ENCODE measurements at places on chromosomes 1 and 21.

DNA sequence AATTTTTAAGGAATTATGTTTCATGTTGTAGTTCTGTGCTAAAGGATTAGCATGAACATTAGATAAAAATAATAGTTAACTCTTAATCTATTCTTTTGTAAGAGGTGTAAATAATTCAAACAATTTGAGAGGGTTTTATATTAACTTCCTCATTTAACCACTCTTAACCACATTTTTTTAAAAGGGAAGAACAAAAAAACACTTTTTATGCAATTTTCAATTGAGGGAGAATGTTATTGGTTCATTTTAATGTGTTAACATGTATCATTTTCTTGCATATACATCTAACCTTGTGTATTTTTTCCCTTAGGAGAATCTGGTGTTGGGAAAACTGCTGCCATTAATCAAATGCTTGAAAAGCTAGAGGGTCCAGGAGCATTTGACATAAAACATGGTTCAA is 169.0 kb downstream of the LBR start:
- no peak for DNase-seq

DNA sequence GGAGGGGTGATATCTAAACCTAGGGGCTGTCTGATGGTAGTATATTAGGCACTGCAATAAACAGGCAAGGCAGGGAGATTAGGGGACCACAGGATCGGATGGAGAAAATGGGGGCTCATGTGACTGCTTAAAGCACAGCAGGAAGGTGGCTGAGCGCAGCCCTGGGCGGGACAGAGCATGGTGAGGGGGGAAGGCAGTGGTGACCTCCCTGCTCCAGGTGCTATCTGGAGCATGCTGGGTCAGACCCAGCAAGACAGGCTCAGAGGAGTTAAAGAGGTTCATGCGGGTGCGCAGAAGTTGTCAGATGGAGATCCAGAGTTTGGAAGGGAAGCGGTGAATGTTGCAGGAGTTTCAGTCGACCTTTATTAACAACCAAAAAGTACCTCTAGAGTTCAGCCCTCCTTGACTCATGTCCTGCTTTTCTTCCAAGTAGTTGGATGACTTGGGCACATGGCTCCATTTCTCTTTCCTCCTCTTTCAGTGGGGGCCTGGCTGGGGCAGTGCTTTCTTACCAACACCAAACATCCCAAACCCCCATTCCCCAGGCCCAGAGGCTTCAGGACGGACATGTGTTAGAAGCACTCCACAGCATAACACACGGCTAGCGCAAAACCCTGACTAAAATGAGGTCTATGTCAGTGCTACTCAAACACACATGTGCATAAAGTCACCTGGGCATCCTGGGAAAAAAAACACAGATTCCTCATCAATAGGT is 41.5 kb downstream of the CAPN9 start:
- DNase-seq = no peak

DNA sequence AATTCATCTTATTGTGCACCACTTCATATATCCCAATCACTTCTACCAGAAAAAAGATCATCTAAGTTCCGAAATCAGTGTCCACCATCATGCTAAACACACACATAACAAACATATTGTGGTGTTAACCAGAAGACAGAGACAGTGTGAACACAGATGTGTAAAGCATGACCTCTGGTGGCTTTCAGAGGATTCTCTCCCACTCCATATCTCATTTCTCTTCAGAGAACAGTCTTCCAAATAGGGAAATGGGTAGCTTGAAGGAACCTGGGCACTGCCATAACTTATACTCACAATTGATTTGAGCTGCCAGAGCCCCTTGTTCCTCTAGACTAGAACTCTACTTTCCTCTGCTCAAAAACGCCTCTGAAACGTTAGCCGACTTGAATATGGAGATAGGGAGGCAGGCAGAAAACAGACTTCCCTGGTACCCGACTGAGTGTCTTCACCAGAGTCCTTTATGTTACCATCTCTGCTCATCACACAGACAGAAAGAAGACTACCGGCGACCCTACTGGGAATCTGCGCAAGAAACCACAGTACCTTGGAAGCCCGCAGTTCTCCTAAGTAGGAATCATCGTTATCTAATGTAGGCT is 1.8 kb upstream of the ELAPOR1 start:
- no peak for DNase-seq

- no peak for DNase-seq
Measured at GRCh38 chr1:31587720-31588423, 11.6 kb downstream of the TINAGL1 start.

GRCh38 chr1:40620150-40620549 is 45.3 kb downstream of the RIMS3 start:
- DNase-seq = no peak

GRCh38 chr21:41121785-41122415 is 46.1 kb upstream of the BACE2 start:
- DNase-seq = peak; percentile 14

DNA sequence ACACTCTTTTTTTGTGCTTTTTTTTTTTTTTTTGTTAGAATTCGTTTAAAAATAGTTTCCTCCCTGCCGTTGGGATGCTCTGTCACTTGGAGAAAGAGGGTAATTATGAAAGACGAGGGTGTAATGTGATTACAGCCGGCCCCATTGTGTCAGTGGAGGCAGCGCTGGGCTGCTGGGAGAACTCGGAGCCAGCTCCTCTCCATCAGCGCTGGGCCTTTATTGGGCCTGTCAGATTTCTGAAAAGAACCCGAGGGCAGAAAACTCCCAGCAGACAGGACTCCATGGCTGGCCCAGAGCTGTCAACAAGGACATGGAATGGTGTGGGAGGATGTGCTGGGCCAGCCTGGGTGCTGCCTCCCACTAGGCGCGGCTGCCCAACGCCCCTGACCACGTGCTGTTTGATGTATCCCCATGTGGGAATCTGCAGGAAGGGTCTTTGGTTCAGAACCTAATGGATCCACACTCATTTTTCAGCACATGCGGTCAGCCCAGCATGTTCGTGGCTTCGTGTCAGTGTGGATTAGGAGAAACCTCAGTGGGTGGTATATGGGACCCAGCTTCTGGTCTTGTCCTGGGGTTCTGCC is 222.6 kb upstream of the KIAA0040 start:
- DNase-seq = no peak

DNA sequence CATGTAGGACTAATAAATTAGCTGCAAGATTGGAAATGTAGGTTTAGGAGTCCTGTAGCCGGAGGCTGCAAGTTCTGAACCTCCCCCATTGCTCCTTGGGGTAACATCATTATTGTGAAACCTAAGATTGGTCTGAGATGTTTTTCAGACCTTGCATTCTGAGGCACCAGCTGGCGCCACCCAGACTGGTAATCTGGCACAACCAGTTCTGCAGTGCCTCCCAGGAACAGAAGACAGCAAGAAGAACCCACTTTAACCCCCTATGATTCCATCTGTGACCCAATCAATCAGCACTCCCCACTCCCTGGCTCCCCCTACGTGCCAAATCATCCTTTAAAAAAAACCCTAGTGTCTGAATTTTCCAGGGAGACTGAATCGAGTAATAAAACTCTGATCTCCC is 11.6 kb upstream of the DNAJC6 start:
- DNase-seq = no peak

DNA sequence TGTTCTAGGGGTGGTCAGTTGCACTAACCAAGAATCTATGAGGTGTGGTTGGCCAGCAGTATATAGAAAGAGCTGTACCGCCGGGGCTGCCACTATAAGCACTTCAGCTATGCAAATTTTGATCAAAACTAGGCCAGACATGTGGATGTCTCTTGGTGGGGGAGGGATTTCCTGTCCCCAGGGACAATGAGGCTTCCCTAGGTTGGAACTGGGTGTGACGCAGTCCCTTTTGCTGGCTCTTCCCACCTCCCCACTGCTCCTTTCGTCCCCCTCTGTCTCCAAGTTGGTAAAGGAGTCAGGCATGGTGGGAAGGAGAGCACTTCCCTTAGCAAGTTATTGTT is 13.6 kb downstream of the SDCCAG8 start:
- DNase-seq = no peak

GRCh38 chr1:59061876-59062275 is 235.0 kb upstream of the FGGY start:
- DNase-seq = no peak

DNA sequence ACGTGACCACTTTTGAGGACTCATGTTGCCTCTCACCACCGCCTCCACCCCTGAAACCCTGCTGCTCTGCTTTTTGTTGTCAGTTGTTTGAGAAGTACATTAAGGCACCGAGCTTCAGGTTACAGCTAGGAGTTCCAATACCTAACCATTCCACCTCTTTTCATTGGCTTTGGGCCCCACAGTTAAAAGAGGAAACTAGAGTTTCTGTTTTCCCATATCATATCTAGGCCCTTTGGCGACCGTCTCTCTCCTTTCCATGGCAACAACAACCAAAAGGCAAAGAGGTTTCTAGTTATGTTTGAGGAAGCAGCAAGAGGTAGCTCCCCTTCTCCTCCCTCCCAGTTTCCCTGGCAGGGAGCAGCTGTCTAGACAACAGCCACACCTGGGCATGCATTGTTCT is 5.9 kb downstream of the ANKRD35 start:
- peak; percentile 100 for DNase-seq

DNA sequence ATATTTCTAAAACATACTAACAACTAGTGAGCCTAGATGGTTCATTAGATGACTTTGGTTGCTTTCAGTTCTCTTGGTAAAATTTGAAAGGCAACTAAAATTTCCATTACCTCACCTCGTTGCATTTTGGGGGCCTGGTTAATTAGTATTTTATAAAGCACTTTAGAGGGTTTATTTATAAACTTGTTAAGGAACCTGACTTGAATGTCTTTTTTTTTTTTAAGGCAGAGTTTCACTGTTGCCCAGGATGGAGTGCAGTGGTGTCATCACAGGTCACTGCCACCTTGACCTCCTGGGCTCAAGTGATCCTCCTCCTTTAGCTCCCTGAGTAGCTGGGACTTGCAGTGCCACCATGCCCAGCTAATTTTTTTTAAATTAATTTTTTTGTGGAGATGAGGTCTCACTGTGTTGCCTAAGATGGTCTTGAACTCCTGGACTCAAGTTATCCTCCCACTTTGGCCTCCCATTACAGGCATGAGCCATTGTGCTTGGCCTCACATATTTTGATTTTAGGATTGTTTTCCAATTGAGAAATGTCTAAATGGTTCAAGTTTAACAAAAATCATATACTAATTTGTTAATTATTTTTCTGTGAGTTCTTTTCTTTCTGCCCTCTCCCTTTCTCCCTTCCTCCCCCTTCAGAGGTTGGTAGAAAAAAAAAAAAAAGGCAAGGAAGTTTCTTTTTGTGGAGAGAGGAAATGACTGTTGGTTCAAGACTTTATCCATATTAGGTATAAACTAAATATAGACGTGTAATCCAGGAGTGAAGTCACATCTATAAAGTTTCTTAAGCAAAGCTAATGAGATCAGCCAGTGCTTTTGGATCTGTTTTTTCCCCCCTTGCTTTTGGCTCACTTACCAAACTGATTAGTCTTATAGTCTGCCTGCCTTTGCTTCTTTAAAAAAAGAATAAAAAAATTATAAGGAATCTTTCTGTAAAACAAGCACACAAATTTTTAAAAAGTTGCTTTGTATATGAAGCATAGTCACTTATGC is 24.7 kb downstream of the CLIC4 start:
- DNase-seq = no peak

GRCh38 chr1:6041432-6042062 is 4.1 kb upstream of the KCNAB2 start:
- DNase-seq = no peak

GRCh38 chr1:243507001-243507671 is 251.3 kb downstream of the SDCCAG8 start:
- DNase-seq = no peak

DNA sequence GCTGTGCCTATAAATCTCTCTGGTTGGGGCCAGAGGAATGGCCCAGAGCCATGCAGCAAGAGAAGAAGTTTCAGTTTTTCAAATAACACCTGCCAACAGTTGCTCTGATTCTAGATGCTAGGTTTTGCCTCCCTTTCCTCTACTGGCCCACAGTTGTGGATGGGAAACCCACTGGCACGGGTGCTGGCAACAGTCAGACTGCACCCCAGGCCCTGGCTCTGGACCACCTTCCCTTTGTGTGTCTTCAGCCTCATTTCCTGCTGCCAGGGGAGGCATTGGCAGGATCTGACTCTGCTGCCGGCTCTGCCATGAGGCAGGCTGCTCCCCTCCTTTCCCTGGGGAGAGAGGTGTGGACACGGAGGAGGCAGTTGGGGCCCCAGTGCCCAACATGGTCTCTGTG is 142.0 kb downstream of the IGSF21 start:
- DNase-seq = no peak

GRCh38 chr1:211348547-211348946 is 21.9 kb downstream of the TRAF5 start:
- no peak for DNase-seq

DNA sequence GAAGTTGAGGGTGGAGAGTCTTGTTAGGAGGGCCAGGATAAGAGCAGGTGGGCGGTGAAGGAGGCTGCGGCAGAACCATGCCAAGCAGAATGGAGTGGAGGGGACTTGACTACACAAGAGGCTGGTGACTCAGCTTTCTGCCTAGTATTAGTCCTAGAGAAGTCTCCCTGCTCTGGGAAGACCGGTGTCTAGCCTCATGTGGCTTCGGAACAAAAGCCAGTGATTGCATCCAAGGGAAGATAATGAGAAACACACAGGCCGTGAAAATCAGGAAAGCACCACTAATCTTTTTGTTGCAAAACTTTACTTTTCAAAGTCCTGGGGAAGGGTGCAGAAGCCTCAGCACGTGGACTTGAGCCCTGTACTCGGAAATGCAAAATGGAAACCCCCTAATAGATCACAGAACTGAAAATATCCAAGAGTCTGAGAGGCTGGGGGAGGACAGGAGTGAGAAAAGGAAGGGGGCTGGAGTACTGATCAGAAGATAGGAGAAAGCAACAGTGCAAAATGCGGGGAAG is 31.4 kb downstream of the DDR2 start:
- no peak for DNase-seq

DNA sequence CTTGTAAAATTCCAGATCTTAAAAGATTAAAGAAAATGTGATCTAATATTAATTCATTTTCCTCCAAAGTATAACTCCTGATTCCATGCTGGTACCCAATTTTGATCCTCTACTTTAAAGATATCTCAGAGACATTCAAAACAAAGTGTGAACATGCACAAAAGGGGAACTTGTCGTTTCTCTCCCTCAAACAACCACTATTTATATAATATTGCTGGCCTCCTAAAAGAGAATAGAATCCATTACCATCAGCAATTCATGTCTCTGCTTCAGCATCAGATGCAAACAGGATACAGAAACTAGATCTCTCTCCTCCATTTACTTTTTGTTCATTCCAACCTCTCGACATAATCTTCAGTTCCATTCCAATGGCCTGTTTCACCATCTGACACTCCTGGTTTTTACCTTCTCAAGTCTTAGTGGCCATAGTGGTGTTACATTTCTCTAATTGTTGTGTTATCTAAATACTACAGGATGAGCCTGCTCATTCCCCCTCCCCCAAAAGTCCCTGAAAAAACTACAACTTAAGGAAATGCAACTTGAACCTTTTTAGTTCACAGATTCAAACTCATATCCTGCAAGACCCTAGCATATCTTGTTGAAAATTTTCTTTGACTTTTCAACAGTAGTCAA is 4.1 kb downstream of the NRIP1 start:
- no peak for DNase-seq

- DNase-seq = peak; percentile 47
Measured at GRCh38 chr1:160675641-160676410, 29.0 kb upstream of the SLAMF1 start.
